HCT116 (cell line): ENCODE measurements at places on chromosomes 16 and 17.

DNA sequence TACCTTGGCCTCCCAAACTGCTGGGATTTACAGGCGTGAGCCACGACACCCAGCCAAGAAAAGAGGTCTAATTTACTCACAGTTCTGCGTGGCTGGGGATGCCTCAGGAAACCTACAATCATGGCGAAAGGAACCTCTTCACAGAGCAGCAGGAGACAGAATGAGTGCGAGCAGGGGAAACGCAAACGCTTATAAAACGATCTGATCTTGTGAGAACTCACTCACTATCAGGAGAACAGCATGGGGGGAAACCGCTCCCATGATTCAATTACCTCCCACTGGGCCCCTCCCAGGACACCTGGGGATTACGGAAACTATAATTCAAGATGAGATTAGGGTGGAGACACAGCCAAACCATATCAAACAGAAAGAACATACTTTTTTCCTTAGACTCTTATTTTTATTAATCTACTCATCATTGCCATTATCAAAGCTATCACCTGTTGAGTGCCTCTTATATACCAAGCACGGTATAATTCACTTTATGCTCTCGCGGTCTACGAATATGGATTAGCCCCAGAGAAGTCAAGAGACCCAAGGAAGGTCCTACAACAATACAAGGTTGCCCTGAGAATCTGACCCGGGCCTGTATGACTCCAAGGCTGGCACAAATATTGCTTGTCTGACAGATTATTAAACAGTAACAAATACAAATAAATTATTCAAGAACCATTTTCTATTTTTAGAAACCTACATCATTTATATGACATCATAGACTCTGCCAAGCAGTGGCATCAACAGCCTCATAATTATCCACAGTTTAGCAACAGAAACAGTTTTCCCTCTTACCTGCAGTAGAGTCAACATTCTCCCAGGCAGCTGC is 2.4 kb downstream of the POLR3K start:
- DNase-seq, result no peak

GRCh38 chr16:66473654-66474519 is 46.8 kb downstream of the BEAN1 start:
- DNase-seq, result no peak

DNA sequence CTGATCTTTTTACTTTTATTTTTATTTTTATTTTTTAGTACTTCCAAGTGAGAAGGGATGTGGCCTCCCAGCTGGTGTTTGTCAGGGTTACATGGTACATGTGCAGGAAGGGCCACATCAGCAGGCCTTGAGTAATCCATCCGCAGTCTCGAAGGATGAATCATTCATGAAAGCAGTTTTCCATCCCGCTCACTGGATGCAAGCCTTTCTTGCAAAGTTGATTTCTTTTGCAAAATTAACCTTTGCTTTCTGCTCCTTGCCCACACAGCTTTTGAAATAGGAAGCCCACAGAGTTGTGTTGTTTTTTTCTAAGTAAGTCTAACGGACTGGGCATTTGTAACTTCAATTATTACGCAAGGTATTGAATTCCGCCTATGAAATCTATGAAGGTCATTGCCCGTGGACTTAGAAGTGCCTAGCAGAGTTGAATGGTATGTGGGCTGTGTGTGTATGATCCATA is 157.4 kb downstream of the PRKCA start:
- DNase-seq, result peak; percentile 77

GRCh38 chr17:66711881-66712321 is 123.0 kb upstream of the CACNG5 start:
- no peak for DNase-seq

GRCh38 chr17:45050481-45051059 is 862 bp downstream of the DCAKD start:
- no peak for DNase-seq
